Astrocyte of the hippocampus (primary cell): ENCODE measurements at places on chromosomes 16 and 17.

- DNase-seq, result no peak
Measured at GRCh38 chr17:57136355-57136754, 51.3 kb downstream of the AKAP1 start.

DNA sequence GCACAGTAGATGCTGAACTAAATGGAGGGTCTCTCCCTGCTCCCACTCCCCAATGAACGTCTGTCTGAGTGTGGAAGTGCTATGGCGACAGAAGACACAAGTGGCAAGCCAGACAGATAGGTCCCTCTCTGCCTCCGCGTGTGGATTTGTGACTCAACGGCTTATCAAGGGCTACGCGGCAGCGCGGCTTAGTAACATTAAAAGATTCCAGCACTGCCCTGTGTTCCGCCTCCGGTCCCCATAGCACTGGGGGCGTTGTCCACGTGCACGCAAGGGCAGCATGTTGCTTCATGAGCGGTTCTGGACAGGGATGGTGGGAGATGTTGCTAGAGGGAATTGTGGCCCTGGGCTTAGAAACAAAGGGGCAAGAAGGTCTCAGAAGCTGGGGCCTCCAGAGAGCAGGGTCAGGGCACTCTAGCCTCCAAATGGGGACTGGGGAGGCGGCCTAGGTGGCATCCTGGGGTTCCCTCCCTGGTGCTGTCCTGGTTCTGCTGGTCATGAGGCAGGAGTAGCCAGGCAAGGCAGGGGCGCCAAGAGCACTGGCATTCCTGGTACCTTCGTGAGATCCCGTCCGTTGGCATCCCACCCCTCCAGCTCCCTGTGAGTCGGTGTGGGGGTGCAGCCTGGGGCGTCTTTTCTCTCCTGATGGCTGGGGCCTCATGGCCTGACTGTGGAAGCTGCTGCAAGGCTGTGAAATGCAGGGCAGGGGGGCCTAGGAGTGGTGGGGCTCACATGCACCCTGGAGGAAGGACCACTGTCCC is 9.1 kb downstream of the CRHR1 start:
- DNase-seq, result no peak

GRCh38 chr17:17947966-17948365 is 24.2 kb downstream of the TOM1L2 start:
- DNase-seq, result no peak

GRCh38 chr16:18958621-18959029 is 25.1 kb upstream of the TMC7 start:
- no peak for DNase-seq

- no peak for DNase-seq
Measured at GRCh38 chr16:37511-37910, 15.9 kb downstream of the POLR3K start.

DNA sequence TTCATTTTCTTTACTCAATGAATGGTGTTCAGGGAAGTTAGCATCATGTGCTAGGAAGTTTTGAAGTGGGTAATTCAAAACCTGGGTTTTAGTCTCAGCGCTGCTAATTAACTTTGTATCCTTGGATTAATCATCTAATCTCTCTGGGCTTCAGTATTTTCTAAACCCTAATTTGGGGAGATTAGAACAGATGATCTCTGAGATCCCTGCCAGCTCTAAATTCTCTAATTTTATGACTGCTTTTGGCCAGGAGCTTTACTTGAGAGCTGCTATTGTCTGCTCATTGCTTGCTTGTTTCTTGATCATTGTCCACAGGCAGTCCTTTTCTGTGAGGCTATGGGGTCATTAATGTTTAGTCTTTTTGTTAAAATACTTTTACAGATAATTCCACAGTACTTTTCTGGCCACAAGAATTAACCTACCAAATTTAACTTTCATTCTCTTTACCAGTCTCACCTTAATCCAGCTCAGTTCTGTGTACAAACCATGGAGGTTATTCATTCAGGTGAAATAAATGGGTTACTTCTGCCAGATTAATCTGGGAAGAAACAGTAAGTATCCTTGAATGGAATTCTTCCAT is 28.4 kb upstream of the VWA3A start:
- peak; percentile 35 for DNase-seq

DNA sequence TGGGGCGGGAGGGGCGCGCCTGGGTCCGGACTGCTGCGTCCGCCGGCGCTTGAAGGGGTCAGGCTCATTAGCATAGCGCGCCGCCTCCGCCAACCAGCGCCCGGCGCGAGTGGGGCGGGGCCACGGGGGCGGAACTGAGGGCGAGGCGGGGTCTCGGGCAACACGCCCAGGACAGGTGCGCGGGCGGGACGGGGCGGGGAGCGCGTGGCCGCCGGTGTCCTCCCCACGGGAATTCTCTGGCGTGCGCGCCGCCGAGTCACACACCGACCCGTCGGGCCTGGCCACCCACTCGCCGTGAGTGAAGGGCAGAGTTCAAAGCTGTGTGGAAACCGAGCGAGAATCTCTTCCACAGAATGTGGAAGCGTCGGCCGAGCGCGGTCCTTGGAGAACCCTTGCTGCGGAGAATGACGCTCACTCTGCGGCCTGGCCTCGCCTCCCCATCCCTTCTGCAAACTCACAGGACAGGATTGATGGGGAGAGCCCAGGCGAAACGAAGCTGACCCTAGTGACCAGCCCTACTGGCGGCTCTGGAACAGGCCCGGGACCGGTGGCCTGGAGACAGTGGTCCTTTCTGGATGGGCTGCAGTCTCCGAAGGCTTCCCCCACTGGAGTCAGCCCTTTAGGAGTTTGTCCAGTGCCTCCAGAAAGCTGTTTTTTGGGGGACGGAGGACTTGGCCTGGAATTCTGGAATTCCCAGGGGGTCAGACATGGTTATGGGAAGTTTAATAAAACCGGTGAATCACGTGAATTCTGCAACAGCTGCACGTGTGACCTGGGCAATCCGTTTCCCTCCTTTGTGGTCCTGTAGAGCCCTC is at the start of gene SNAI3:
Gene SNAI3, minus strand, starts transcription at position 69 of the 815 bp plus-strand sequence. CDS start 101 bp downstream, outside the sequence.
- peak; percentile 79 for DNase-seq

GRCh38 chr17:74678541-74678940 is 34.2 kb downstream of the CD300LF start:
- DNase-seq, result no peak

DNA sequence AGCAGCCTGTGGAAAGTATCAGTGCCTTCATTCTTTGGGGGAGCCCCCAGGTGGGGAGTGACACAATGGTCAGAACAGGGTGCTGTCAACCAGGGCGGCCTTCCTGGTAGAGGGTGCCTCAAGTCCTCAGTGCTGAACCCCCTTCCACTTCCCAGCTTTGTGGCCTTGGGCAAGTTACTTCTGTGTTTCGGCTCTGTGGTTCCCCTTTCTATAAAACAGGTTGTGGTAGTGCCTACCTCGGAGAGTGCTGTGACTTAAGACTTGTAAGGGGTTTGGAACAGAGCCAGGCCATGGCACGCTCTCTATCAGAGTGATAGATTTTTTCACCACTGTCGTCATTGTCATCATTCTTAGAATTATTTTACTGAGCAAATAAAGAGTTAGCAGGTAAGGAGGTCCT is 141.1 kb downstream of the CCDC182 start:
- peak; percentile 13 for DNase-seq

GRCh38 chr17:15649861-15650421 is 30.4 kb upstream of the FBXW10B start:
- DNase-seq, result peak; percentile 52

GRCh38 chr17:39151943-39152818 is 744 bp upstream of the PLXDC1 start:
- DNase-seq, result no peak

DNA sequence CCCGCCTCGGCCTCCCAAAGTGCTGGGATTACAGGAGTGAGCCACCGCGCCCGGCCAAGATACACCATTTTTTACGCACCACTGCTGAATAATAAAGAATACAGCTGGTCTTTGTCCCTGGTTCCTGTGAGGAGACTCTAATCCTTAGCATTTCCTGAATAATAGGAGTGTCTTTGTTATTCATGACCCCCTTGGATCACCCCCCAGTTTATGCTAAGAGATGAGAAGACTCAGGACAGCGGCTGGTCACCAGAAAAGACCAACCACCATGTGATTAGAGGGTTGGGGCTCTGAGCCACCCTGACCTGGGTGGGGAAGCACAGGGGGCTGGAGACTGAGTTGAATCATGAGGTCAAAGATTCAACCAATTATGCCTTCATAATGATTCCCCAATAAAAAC is 17.3 kb downstream of the PHLPP2 start:
- DNase-seq, result no peak

DNA sequence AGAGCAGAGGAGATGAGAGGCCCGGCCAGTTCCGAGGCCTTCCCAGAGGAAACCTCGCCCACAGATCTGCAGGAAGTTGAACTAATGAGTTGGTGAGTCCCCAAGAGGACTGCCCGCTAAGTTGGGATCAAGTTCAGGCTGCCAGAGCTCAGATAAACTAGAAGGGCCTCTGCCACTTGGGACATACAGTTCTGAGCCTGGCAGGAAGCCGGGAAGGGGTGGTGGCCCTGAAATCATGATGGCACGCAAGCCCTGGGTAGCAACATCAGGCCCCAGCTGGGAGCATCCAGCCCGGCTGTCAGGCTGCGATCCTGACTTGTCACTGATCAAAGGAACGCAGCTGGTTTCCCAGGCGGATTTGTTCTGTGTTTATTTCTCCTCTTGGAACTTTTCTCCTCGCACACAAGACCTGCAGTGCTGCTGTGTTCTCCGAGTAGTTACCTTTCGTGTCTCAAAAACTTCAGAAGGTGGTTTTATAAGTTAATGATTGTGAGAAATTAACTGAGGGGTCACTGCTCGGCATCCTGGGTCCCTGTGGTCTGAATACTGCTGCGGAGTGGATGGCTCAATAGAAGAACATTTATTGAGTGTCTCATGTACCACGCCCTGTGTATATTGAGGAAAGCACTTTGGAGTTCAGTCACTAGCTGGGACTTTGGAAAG is 8.0 kb upstream of the WFDC1 start:
- no peak for DNase-seq

DNA sequence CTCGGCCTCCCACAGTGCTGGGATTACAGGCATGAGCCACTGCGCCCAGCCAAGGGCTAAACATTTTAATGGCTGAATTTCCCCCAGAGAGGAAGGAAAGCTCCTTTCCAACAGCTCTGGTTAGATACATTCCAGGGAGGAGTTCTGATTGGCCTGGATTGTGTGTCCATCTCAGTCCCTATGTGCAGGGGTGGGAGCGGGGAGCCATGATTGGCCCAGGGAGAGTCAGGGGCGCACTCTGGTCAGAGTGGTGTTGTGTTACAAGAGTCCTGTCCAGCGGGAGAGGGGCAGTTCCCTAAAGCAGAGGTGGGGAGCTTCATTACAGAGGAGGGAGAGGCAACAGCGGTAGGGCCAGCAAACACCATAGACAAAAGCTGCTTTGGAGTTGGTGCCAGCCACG is 75.0 kb downstream of the RAP1GAP2 start:
- DNase-seq, result no peak

DNA sequence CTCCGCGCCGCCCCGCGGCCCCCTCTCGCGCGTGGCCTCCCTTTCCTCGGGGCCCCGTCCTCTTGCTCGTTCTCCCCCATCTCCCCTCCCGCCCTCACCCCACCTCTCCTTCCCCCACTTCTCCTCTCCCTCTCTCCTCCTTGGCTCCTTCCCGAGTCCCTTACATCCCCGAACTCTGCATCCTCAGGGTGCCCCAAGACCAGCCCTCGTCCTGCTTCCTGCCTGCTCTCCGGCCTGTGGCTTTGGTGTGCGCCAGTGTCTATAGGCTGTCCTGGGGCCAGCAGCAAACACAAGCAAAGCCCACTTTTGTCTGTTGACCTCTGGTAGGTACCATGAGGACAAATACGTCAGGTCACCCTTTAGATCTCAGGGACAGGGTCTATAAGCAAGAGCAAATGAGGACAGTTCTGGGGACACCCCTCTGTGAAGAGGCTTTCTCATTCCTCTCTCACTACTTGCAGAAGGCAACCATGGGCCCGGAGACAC is 284 bp upstream of the COPZ2 start:
- no peak for DNase-seq

DNA sequence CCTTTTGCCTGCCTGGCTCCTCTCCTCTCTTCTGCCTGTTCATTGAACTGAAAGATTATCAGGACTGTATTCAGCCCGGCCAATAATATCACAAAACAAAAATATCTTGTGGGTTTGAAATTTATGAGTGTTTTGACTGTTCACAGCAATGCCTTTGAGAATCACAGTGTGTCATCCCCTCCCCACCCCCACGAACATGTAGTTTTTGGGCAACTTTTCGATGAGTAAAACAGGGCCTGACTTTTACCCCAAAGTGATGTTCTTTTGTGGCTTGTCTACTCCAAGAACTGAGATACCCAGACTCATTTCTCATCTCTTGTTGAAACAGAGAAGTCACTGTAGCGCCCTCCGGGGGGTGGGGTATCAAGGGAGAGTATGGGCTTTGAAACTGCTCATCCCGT is 675.7 kb downstream of the WWOX start:
- DNase-seq, result no peak

DNA sequence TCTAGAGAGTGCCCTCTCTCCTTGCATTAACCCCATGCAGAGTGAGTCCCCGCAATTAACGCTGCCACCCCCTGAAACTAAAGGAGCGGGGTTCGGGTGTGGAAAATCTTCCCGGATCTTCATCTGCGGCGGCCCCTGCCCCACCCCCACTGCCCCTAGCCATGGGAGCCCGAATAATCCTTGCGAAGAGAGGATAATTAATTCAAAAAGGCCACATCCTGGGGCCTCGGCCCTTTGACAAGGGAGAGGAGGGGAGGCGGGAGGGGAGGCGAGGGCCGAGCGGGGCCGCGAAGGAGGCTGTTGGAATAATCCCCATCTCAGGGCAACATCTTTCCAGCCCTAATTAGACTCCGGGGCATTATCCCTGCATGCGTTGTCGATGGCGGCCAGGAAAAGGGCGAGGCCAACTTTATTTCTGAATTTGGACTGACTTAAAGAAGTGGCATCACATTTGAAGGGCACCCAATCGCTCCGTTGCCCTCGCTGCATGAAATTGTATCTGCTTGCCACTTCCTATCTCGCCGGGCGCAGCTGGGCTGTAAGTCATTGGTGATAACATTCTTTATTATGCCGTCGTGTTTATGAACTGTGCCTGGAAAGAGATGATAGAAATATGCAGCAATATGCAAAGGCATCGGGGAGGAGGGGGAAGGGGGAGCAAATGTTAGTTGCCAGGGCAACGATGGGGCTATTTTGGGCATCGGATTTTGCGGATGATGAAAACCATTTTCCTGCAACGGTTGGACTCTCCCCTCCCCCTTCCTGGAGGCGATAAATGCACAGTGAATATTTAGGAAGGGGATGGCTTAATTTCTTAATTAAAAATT is 387.1 kb upstream of the TNRC6C start:
- peak; percentile 15 for DNase-seq

- DNase-seq, result no peak
Measured at GRCh38 chr17:17886226-17886625, 49.4 kb upstream of the SREBF1 start.

GRCh38 chr16:81526935-81527334 is 82.3 kb downstream of the CMIP start:
- peak; percentile 44 for DNase-seq

DNA sequence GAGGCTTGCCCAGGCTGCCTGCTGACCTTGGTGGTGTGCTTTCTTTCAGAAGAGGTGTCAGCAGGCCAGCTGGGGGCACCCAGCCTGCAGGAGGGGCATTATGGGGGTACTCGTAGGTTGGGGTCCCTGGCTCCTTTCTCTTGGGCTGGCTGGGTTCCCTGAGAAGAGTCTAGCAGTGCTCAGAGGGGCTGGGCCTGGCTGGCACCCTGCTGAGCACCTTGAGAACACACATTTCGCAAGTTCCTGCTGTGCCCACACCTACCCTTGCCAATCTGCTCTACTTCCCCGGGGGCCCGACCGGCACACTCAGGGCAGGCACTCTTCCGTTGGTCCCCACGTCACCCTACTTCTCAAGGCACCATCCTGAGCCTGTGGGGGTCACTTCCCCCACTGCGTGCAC is 5.1 kb downstream of the CEMP1 start:
- DNase-seq, result no peak

GRCh38 chr17:27466376-27466742 is 10.1 kb downstream of the KSR1 start:
- no peak for DNase-seq

GRCh38 chr16:3858801-3859200 is 21.7 kb downstream of the CREBBP start:
- DNase-seq, result no peak
